ENCODE measurements at places on chromosomes 13 and 19. TPM values are rescaled to one million over a fixed set of nuclear protein-coding genes. Genes with fewer than 3 reads are reported as not detected.

DNA sequence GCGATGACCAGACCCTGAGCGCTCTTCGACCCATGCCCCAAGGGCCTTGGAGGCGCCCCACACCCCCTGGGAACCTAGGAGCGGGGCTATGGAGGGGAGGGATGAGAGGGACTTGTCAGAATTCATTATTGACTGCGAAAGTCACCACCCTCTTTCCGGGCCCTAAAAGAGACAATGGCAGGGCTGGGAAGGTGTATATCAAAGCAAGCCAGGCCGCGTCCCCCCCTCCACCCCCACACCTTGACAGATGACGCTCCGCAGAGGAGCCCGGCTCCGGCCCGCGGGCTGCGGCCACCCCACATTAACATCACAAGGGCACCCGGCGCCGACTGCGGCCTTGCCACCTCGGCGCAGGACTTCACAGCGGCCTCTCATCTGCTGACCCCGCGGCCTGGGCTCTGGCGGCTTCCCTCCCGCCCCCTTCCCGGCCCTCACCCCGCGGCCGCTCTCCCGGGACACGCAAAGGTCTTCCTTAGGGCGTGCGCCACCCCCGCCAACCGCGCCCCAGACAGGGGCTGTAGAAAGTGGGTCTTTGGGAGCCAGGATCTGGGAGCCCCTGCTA, 2.4 kb downstream of the CDX2 start:
- no peaks in the 10 kb centered on the region for H3K36me3 ChIP-seq
- no peak overlapping the region for H3K4me3 ChIP-seq
- DNase-seq = no peak
- H3K27me3 ChIP-seq = peaks cover 95% of the 10 kb centered on the region
- no peak overlapping the region for H3K27ac ChIP-seq

Gene PLA2G4C
- 4.8 TPM for total RNA-seq

Gene SHISA7
- 0.21 TPM for total RNA-seq

DNA sequence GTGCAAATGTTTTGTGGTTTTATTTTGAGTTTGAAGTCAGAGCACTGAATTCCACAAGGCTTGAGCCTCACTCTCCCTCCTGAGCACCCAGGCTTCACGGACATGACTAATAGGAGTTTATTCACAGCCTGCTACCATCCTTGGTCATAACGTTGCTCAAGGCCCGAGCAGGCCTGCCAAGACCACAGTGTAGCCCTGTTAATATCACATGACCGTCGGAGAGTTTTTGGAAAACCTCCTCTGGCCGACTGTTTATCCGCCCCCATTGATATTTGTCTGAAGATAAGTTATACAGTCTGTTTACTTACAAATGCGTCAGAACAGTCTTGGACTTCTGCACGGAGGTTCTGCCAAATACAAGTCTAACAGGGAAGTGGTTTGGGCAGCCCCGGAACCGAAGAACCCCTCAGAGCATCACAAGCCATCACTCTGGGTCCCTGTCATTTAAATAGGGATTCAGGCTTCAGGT, 89.9 kb downstream of the COL4A2 start:
- DNase-seq = no peak
- no peak overlapping the region for H3K27ac ChIP-seq
- H3K27me3 ChIP-seq = no peaks in the 10 kb centered on the region
- no peak overlapping the region for H3K4me3 ChIP-seq
- H3K36me3 ChIP-seq = no peaks in the 10 kb centered on the region

DNA sequence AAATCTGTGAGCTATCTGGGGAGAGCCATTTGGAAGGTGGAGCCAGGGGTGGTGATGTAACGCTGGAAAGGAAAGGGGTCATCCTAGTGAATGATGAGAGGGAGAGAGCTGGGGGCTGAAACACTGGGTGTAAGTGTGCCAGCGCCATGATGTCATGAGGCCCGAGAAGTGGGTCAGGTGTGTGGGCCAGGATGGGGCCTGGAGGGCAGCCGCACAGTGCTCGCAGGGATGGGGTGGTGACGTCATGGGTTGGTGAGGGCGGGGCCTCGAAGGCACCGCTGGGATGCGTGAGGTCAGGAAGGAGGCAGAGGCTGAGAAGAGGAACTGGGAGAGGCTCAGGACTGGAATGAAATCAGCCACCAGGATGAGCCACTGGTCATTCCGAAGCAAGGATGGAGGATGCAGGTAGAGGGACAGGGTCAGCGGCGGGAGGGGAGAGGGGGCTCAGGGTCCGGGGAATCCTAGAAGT, 4.4 kb downstream of the CCDC61 start:
- H3K27me3 ChIP-seq = no peaks in the 10 kb centered on the region
- no peak overlapping the region for H3K4me3 ChIP-seq
- no peak overlapping the region for H3K27ac ChIP-seq
- no peaks in the 10 kb centered on the region for H3K36me3 ChIP-seq

GRCh38 chr13:44237276-44237767, 136.3 kb upstream of the SERP2 start:
- DNase-seq = peak; percentile 61
- H3K27ac ChIP-seq = no peak overlapping the region
- peaks cover 6% of the 10 kb centered on the region for H3K4me1 ChIP-seq
- H3K36me3 ChIP-seq = no peaks in the 10 kb centered on the region

DNA sequence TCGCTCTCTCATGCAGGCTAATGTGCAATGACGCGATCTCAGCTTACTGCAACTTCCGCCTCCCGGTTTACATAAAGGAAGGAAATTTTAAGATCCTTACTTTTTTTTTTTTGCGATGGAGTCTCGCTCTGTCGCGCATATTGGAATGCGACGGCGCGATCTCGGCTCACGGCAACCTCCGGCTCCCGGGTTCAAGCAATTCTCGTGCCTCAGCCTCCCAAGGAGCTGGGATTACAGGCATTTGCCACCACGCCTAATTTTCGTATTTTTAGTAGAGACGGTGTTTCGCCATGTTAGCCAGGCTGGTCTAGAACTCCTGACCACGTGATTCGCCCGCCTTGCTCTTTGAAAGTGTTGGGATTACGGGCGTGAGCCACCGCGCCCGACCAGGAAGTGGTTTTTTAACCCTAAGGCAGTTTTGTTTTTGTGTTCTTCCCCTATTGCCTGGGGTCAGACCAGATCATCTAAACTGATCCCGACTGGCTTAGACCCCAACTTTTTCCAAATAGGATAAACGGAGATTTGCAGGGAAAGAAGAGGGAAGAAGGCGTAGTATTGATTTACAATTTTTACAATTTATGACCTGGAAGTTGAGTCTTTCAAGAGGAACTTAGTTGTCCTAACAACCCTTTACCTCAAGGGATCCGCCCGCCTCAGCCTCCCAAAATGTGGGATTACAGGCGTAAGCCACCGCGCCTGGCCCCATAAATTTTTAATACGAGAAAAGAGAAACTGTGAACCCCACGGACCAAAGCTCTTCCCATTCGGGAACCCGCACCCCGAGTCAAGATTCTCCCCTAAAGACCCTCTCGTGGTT, 142.0 kb downstream of the ZNF737 start:
- DNase-seq = no peak
- H3K27ac ChIP-seq = no peak overlapping the region
- no peaks in the 10 kb centered on the region for H3K4me1 ChIP-seq

Gene GIPR
- 1.0 TPM for total RNA-seq

DNA sequence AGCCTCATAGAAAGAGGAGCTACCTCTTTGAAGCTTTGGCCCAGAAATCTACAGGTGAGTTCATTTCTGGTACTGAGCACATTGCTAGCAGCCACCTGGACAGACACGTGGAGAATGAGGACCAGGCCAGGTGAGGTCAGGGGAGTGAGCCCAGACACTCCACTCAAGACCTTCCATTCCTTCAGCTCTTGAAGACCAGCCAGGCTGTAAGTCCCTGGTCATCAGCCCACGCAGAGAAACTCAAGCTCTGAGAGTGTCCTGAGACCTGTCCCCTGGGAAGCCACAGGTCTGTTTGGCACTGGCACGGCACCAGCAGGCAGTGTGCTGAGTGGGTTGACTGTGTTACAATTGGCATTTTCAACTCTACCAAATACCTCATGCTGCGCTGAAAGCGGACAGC, 27.4 kb downstream of the C13orf42 start:
- DNase-seq = no peak
- H3K36me3 ChIP-seq = no peaks in the 10 kb centered on the region
- no peaks in the 10 kb centered on the region for H3K27me3 ChIP-seq
- no peak overlapping the region for H3K27ac ChIP-seq
- H3K4me3 ChIP-seq = no peak overlapping the region
- no peaks in the 10 kb centered on the region for H3K4me1 ChIP-seq

GRCh38 chr19:31555634-31556215, 206.5 kb upstream of the TSHZ3 start:
- DNase-seq = no peak
- H3K4me1 ChIP-seq = no peaks in the 10 kb centered on the region
- H3K27me3 ChIP-seq = no peaks in the 10 kb centered on the region
- no peak overlapping the region for H3K4me3 ChIP-seq

DNA sequence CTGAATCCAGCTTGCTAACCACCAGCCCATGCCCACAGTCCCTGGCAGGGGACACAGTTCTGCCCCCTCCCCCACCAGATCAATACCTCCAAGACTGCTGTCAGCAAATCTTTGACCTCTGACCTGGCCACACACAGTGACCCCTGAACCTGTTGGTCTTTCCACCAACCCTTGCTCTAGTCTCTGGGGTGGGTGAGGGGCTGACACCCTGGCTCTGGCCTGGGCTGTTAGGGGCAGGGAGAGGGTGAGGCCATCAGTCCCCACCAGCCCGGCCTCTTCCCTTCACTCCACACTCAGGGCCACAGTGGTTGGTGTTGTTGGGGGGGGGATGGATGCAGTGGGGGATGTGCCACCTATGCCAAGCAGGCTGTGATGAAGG, 21.8 kb upstream of the SLC7A10 start:
- no peak overlapping the region for H3K4me3 ChIP-seq
- H3K27ac ChIP-seq = no peak overlapping the region
- no peaks in the 10 kb centered on the region for H3K27me3 ChIP-seq
- no peaks in the 10 kb centered on the region for H3K36me3 ChIP-seq
- H3K4me1 ChIP-seq = no peaks in the 10 kb centered on the region

- peaks cover 17% of the 10 kb centered on the region for H3K4me1 ChIP-seq
- no peaks in the 10 kb centered on the region for H3K27me3 ChIP-seq
These were observed 26.1 kb downstream of the GAS6 start for GRCh38 chr13:113837560-113838355.

Gene TMEM150B
- total RNA-seq = not detected

DNA sequence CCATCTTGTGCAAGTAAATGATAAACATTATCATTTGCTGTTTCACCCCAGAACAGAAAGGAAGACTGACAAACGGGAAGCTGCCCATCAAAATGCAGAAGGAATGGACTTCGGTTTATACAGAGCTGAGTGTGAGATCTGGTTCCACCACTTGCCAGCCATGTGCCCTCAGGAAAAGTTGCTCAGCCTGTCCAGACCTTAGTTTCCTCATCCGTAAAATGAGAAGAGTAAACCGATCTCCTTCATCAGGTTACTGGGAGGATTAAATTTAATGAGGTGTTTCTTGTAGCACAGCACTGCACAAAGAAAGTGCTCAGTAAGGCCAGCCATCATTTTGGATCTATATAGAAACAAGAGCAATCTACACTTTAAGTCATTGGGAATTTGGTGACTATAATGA, 36.7 kb upstream of the SERP2 start:
- no peak overlapping the region for H3K4me3 ChIP-seq
- no peak for DNase-seq
- no peaks in the 10 kb centered on the region for H3K27me3 ChIP-seq
- no peak overlapping the region for H3K27ac ChIP-seq
- H3K4me1 ChIP-seq = peaks cover 14% of the 10 kb centered on the region
- H3K36me3 ChIP-seq = no peaks in the 10 kb centered on the region

Gene ZNF491
- 0.60 TPM for total RNA-seq

Gene ZNF507
- 36.1 TPM for total RNA-seq

DNA sequence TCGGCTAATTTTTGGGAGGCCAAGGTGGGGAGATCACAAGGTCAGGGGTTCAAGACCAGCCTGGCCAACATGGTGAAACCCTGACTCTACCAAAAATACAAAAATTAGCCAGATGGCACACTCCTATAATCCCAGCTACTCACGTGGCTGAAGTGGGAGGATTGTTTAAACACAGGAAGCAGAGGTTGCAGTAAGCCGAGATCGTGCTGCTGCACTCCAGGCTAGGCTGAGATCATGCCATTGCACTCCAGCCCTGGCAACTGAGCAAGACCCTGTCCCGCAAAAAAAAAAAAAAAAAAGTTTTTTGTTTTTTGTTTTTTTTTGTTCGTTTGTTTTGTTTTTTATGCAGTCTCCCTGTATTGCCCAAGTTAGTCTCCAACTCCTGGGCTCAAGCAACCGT, 21.2 kb downstream of the MAST1 start:
- H3K36me3 ChIP-seq = peaks cover 3% of the 10 kb centered on the region
- H3K4me3 ChIP-seq = no peak overlapping the region
- H3K4me1 ChIP-seq = no peaks in the 10 kb centered on the region
- no peak for DNase-seq
- H3K27ac ChIP-seq = no peak overlapping the region

- H3K4me1 ChIP-seq = peaks cover 15% of the 10 kb centered on the region
- H3K27me3 ChIP-seq = peaks cover 7% of the 10 kb centered on the region
- peak overlapping the region; percentile 33 for H3K4me3 ChIP-seq
- DNase-seq = no peak
These were observed 2.5 kb downstream of the PRTN3 start for GRCh38 chr19:843180-843835.

DNA sequence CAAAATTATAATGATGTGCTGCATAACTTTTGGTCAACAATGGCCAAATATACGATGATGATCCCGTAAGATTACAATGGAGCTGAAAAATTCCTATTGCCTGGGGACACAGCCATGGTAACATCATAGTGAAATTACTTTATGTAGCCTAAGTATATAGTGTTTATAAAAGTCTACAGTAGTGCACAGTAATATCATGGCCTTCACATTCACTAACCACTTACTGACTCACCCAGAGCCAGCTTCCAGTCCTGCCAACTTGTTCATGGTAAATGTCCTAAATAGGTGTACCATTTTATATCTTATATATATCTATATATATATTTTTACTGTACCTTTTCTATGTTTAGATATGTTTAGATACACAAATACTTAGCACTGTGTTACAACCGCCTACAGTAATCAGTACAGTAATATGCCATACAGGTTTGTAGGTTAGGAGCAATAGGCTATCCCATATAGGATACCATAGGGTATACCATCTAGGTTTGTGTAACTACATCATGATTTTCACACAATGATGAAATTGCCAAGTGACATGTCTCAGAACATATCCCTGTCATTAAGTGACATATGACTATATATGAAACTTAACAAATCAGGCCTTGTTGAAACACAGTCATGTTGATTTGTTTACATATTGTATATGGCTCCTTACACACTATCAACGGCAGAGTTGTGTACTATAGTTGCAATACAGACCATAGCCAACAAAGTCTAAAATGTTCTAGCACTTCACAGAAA, 23.7 kb downstream of the DIS3 start:
- H3K4me3 ChIP-seq = no peak overlapping the region
- H3K27ac ChIP-seq = no peak overlapping the region
- DNase-seq = no peak
- peaks cover 91% of the 10 kb centered on the region for H3K36me3 ChIP-seq
- H3K4me1 ChIP-seq = no peaks in the 10 kb centered on the region

Measured in A673 (cell line).